ENCODE measurements at places on chromosomes 16 and 17.
A peak's percentile ranks its signal among the peaks of the same experiment; 100 is the strongest.

- H3K4me3 ChIP-seq = no peak overlapping the region
- DNase-seq = no peak
- peaks cover 24% of the 10 kb centered on the region for H3K4me1 ChIP-seq
- H3K27ac ChIP-seq = peak overlapping the region; percentile 12
- H3K36me3 ChIP-seq = peaks cover 6% of the 10 kb centered on the region
These were observed 2.8 kb downstream of the CFAP119 start for GRCh38 chr16:30758988-30759491.

GRCh38 chr16:9996221-9996620 is 186.0 kb downstream of the GRIN2A start:
- DNase-seq = no peak
- no peaks in the 10 kb centered on the region for H3K4me1 ChIP-seq
- no peaks in the 10 kb centered on the region for H3K27me3 ChIP-seq
- H3K27ac ChIP-seq = no peak overlapping the region
- H3K36me3 ChIP-seq = no peaks in the 10 kb centered on the region

- no peaks in the 10 kb centered on the region for H3K27me3 ChIP-seq
- H3K36me3 ChIP-seq = no peaks in the 10 kb centered on the region
- no peak for DNase-seq
- no peak overlapping the region for H3K4me3 ChIP-seq
- peaks cover 10% of the 10 kb centered on the region for H3K4me1 ChIP-seq
These were observed 13.6 kb upstream of the TERF2 start for GRCh38 chr16:69399361-69399760.

GRCh38 chr17:82937411-82938371 is 97.9 kb upstream of the ZNF750 start:
- no peaks in the 10 kb centered on the region for H3K27me3 ChIP-seq
- H3K27ac ChIP-seq = no peak overlapping the region
- H3K36me3 ChIP-seq = peaks cover 23% of the 10 kb centered on the region
- DNase-seq = no peak

DNA sequence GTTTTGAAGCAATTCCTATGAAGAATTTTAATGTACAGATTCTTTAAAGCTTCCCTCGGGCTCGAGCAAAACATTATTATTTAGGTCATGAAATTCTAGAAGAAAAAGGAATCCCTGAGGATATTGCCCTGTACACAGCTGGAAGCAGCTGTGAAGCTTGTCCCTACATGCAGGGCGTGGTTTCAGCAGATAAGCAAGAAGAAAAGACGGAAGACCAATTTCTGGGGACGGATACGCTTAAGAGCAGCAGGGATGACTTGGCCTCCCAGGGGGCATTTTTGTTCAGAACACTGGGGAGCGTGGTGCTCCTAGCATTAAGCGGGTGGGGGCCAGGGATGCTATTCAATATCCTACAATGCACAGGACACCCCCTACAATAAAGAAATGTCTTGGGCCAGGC is 34.3 kb downstream of the LITAF start:
- H3K36me3 ChIP-seq = peaks cover 76% of the 10 kb centered on the region
- no peaks in the 10 kb centered on the region for H3K27me3 ChIP-seq
- no peaks in the 10 kb centered on the region for H3K4me1 ChIP-seq
- no peak for DNase-seq
- H3K4me3 ChIP-seq = no peak overlapping the region

GRCh38 chr17:39360537-39360936 is 40.9 kb downstream of the FBXL20 start:
- no peaks in the 10 kb centered on the region for H3K36me3 ChIP-seq
- H3K27ac ChIP-seq = no peak overlapping the region
- peaks cover 38% of the 10 kb centered on the region for H3K4me1 ChIP-seq
- H3K27me3 ChIP-seq = no peaks in the 10 kb centered on the region
- H3K4me3 ChIP-seq = no peak overlapping the region
- DNase-seq = no peak

DNA sequence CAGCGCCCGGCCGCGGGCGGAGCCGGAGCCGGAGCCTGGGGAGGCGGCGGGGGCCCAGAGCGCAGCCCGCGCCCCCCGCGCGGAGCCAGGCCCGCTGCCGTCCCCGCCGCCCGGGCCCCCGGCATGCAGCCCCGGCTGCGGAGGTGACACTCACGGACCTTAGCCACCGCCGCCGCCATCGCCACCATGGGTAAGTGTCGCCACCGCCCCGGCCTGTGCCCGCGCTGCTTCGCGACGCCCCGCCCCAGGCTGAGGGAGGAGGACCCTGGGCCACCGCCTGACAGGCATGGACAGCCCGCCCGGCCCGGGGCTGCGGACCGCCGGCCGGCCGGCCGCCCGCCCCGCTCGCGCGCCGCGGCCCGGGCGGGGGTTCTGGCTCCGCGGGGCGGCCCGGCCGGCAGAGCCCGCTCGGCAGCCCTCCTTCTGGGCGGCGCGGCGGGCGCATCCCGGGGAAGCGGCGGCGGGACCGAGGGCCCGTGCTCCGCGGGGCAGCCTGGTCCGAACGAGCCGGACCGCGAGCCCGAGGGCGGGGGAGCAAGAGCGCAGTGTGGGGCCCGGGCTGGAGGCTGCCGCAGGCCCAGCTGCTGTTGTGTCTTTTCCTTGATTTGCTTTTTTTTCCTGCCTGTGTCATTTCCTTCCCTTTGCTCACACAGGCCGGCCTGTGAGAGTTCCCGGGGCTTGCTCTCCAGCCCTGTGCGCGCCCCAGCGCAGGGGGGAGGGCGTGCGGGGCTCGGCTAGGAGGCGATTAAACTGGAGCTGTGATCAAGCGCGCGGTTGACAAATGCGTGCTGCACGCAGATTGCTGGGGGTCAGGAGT is 565 bp downstream of the MAP3K3 start:
- DNase-seq = peak; percentile 32
- H3K27ac ChIP-seq = peak overlapping the region; percentile 77
- H3K4me3 ChIP-seq = peak overlapping the region; percentile 89

All from thoracic aorta (tissue), 2 donors.